ENCODE measurements at places on chromosomes 7 and 10.

- ATAC-seq: no peak
These were observed 2.7 kb upstream of the COMTD1 start for GRCh38 chr10:75238182-75239095.

- no peak for ATAC-seq
These were observed 116.7 kb downstream of the TCF7L2 start for GRCh38 chr10:113066561-113067312.

DNA sequence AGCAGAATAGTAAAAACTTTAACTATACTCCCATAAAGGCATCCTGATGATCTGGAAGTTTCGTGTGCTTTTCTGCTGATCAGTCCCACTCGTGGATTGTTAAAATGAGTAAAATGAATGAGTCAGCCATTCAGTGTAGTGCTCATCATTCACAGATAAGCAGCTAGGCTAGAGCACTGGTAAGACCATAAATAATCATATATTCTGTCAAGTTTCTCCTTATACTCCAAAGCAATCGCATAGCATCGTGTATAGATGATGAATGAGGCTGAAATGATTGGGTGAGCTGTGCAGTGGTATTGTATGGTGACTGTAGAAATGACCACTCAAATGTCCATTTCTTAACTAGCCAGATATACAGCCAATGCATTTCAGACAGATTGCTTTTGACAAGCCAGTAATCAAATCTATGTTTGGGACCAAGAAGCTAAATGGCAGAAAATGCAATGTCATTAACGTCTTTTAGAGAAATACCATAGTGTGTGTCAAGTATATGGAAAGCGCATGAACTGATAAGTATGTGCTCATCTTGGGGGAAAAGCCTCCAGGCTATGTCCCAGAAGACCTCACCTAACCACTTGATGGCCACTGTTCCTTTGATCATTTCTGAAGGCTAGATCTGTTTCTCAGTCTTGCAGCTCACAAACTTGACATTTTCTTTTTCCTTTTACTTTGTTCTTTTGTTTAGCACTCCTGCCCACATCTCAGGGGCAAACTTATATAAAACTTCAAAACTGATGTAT is 227.2 kb upstream of the FAM3C start:
- no peak for ATAC-seq

DNA sequence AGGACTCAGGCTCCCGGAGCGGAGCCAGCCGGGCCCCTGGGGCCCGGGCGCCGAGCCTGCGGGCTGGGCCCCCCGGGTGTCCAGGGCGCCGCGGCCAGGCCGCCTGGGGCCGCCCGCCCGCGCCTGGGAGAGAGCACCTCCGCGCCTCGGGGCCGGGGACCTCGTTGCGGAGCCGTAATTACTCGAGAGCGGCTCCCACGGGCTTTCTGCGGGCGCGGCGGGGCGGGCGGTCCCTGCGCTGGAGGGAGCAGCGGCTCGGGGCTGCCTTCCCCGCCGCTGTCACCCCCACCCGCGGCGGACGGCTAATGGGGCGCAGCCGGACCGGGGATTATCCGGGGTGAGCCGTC is 1.5 kb downstream of the GNB2 start:
- ATAC-seq: no peak

GRCh38 chr7:155456738-155457543 is 988 bp upstream of the EN2 start:
- ATAC-seq: peak; percentile 65

- ATAC-seq: peak; percentile 41
These were observed 811 bp upstream of the ARHGAP12 start for GRCh38 chr10:31929261-31930022.

GRCh38 chr10:21172930-21173801 is 276.1 kb upstream of the NEBL start:
- ATAC-seq: peak; percentile 50

DNA sequence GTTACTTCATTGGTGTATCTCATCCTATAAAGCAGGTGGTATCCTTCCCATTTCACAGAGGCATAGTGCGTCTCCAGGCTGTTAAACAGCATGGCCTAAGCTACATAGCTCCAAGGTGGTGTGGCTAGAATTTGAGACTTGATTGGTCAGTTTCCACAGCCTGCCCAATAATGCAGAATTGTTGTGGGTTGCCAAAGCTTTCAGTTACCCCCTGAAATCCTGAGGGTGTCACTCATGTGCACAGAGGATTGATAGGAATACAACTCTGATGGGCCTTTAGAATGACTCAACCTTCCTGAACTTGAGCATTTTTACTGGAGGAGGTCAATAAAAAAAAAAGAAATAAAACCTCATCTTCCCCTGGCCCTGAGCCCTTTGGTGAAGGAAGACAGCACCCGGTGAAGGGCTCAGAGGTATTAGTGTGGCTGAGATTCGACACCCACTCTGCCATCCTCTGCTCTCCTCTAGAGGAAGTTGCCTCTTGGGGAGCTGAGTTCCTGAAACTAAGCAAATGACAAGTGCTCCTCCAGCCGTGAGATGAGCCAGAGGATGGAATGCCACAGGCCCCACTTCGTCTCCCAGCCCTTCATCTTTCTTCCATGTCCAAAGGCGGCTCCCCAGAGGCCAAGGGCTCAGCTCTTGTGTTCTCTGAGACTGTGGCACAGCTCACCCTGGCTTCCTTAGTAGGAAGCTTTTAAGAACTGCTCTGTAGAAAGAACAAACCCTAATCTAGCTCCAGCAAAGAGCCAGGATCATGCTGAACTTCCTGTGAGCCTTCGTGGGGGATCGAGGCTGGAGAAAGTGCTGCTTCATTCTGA is 1.0 kb downstream of the ACSL5 start:
- ATAC-seq: no peak

DNA sequence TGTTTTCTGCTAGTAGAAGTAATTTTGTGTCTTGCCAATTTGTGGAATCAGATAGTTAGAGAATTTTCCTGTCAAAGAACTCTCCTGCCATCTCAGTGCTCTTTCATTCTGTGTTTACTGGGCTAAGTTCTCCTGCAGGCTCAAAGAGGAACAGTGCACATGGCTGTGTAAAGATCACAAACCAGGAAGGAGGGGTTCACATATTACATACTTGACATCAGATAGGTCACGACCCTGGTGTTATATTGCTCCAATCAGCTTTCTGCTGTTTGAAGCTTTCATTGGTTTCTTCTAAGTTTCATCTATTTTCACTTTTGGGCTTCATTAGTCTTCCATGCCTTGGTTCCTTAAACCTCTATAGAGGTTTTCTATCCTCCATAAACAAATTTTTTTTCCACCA is 13.5 kb upstream of the ELMO1 start:
- ATAC-seq: no peak

DNA sequence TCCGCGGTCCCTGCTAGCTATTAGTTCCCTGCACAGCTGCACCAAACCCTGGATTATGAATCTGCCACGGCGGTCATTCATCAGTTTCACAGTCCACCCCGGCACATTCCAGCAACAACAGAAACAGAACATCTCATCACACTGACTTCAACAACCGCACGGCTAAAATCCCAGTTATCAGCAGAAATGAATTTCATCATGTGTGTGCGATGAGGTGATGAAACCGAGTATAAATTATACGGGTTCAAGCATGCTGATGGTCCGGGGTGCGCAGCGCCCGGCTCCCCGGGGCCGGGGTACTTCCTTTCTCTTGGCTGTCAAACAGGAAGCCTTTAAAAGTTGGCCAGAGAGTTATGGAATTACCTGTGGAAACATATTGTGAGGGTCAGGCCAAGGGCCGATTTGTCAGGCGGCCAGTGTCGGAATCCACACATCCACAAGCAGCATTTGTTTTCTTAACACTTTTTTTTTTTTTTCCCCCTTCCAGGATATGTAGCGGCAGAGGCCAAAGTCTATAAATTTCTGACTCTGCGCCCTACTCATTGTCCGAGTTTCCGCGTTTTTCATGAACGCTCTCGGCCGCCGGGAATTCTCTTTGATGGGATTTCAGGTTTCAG is 420.9 kb upstream of the MGMT start:
- ATAC-seq: no peak
